ENCODE measurements at places on chromosomes 1 and 21.
A peak's percentile ranks its signal among the peaks of the same experiment; 100 is the strongest.

DNA sequence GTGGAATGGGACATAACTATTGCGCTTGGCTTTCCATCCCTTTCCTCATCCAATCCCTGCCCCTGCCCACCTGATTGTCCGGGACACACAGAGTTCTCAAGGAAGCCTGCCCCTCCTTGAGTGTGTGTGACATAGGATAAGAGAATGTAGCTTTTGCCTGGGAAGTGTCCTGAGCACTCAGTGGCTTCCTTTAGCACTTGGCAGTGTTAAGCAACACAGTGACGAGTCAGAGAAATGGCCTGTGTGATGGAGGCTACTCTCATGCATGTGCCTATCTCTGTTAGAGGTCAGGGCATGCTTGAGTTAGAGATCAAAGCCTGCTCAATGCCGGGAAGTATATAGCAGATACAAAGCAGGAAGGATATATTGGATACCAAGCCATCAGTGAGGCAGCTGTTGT, 289.5 kb downstream of the SIPA1L2 start:
- no peak for DNase-seq

- no peak for DNase-seq
Observed at GRCh38 chr1:212847549-212847948, at the start of gene SPATA45. Gene SPATA45 (minus strand): TSS chr1:212847649. CDS start chr1:212836149, 11,500 bp downstream.

- DNase-seq, result no peak
Observed at GRCh38 chr1:199549421-199549820, 478.1 kb upstream of the NR5A2 start.

- no peak for DNase-seq
Observed at GRCh38 chr1:151166505-151166956, 587 bp downstream of the SCNM1 start.

DNA sequence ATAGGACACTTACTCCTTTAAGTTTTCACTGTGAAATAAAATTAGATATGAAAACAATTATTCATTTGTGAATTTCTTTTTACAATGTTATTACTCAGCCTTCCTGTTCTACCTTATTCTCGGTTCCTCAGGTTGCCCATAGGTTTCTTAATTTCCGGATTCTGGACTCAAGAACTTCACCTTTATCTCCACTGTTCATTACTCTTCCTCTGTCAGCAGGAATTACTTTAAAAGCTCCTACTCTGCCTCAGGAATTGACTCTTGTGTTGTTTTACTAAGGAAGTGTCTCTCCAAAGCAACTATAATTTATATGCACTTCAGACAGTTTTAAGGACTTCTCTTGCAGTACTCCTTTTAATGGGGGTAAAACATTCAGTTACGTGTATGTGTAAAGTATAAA, 123.8 kb downstream of the OSBPL9 start:
- no peak for DNase-seq

DNA sequence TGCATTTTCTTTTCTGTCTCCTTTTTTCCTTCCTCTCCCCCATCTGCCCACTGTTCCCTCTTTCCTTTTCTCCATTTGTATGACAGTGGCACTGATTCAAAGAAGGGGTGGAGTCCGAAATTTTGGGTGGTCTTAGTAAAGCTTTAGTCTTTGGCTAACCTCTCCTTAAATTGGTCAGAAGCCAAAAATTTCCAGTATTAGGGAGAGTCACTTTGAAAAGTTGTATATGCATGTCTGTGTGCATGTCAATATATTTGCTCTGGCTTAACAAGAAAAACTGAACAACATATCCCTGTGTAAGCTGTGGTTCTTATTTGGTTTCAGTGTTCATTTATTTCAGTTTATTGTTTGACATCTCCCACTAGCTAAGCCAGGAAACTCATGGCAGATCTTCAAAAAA, 314.8 kb upstream of the CXADR start:
- DNase-seq, result no peak

DNA sequence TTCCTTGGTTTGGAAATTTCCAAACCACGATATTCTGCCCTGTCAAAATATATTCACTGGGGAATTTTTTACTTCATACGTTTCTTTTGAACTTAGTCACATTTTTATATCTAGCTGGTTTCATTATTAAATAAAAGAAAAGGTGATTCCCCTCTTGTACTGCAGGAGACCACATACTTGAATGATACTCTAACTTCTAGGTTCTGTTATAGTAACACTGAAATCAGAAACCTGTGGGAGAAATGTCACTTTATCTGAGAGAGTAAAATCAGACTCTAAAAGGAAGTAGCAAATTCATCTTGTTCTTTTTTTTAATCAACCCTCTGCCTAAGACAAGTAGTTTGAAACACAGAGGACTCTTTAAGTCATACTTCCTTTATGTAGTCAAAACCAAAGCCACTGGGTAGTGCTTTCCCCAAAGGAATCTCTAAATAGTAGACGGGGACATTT, 34.4 kb downstream of the MRPL39 start:
- DNase-seq, result no peak

DNA sequence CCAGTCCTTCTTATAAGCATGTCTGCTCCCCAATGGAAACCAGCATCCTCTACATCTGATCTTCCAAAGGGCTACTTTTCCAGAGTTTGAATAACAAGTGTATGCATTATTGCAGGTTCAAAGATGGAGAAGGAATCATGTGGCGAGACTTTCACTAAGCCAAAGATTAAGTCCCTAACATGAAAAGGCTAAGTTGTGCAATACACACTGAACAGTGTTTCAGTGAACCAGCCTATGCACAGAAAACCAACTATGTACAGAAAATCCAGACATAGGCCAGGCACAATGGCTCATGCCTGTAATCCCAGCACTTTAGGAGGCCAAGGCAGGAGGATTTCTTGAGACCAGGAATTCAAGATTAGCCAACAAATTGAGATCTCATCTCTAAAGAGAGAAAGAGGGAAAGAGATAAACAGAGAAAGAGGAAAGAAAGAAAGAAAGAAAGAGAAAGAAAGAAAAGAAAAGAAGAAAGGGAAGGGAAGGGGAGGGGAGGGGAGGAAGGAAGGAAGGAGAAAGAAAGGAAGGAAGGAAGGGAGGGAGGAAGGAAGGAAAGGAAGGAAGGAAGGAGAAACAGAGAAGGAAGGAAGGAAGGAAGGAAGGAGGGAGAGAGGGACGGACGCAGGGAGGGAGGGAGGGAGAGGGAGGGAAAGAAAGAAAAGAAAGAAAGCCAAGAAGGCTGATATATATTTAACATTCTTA, 181.7 kb downstream of the LTN1 start:
- no peak for DNase-seq

- no peak for DNase-seq
Observed at GRCh38 chr1:3903141-3904005, 3.3 kb upstream of the C1orf174 start.

DNA sequence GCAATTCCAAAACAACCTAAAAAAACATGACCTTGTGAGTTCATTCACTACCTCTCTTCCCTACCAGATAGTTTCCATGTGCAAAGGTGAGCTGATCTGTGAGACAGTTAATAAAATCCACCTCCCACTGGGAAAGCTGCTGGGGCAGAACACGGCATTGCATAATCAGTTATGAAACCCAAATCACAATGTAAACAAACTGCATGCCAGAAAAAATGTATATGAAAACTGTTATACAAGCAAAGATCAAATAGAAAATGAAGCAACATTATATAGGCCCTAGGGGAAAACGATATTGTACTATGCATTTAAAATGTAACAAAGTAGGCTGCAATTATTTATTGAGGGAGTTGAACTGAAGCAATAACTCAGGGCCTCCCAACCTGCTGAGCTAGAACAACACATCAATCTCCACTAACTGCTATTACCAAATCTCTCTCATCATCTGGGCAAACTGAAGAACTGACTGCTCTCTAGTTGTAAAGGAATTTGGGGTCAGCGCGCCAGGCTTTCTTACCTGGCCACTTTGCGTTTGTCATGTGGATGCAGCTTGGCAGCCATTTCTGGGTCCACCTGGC, 31.0 kb downstream of the TRIT1 start:
- no peak for DNase-seq

- no peak for DNase-seq
Observed at GRCh38 chr1:161374373-161374772, 6.7 kb upstream of the CFAP126 start.

- no peak for DNase-seq
Observed at GRCh38 chr1:39317111-39317510, 112.6 kb downstream of the MACF1 start.

GRCh38 chr1:208242941-208243526, 1.1 kb downstream of the PLXNA2 start:
- no peak for DNase-seq

GRCh38 chr1:234586304-234586703, 23.7 kb downstream of the IRF2BP2 start:
- no peak for DNase-seq

- DNase-seq, result no peak
Observed at GRCh38 chr1:199081739-199082138, 442.9 kb downstream of the PTPRC start.

GRCh38 chr1:75310067-75310466, 175.9 kb downstream of the LHX8 start:
- DNase-seq, result no peak

DNA sequence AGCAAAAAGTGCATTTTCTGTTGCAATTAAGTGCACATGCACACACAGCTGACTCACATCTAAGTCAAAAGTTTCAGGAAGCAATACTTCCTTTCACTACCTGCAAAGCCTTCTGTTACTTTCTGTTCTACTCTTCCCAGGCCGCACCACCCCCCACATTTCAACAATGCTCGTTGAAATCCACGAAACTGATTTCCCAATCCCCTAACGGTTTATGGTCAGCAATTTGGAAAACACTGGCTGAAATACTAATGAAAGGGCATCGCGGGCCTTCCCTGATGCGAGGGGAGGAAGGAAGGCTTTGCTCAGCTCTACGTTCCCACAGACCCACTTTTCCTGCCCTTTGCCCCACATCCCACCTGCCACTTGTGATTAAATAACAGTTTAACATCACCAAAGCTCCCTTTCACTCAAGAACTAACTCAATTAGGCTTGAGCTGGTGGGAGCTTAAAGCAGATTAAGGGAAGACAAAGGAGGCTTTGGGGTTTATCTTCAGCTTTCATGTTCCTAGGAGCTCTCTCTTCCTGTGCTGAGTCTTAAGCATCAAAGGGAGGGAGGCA, 243.2 kb upstream of the RAB4A start:
- peak; percentile 8 for DNase-seq

- no peak for DNase-seq
Observed at GRCh38 chr1:182066934-182067333, 5.4 kb upstream of the ZNF648 start.

DNA sequence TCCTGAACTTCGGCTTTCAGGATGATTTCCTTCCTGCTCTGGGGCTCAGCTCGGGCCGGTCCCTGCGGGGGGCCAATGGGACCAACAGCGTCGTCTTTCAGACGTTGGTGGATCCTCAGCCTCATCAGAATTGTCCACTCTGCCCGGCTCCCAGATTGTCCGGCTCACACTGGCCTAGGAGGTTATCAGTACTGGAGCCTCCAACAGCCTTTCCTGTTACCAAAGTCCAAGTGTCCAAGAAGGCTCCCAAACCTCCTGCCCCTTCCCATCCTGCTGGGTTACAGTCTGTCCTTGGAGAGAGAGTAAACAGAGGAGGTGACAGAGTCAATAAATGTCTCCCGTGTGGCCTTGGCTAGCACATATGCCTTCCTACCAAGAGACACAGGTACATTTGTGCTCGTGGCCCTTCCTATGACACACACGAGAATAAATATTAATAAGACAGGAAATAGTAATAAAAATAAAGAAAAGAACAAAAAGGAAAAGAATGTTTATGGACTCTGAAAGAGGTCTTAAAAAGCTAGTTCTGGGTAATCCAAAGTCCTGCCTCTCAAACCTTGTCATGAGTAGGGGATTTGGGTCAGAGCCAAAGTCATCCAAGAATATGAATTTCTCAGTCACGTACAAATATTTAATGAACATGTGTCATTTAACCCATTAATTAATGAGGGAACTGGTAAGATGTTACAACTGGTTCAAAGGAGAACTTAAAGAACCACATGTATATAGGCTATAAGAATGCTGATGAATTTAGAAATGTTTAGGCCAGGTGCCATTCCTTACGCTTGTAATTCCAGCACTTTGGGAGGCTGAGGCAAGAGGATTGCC, 80.8 kb upstream of the SLC2A1 start:
- no peak for DNase-seq

DNA sequence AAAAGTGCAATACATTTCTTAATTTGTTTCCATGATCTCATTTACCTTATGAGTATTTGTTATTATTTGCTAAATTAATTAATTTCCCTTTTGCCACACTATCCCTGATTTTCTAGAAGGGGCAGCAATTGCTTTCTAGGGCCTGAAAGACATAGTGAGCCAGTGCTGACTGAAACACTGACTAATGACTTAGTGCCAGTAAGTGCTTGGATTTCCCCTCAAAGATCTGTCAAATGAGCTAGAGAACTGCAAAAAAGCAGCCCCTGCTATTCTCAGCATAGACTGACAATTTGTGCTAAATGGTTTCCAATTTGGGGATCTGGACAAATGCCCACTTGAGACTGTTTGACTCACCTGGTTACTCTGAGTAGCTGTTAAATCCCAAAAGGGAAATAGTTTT, 35.6 kb upstream of the USH2A start:
- no peak for DNase-seq

GRCh38 chr1:9455487-9456234, 83.6 kb upstream of the SLC25A33 start:
- DNase-seq, result peak; percentile 64

Measured in stimulated activated CD4-positive, alpha-beta T cell treated with anti-CD3 and anti-CD28 coated beads, Interleukin-2, amount 100 ng/mL, for 48 hours (primary cell).